GM04504 (cell line): ENCODE measurements at places on chromosomes 2 and 18.

- DNase-seq, result no peak
Measured at GRCh38 chr2:182330451-182331305, 96.2 kb downstream of the PDE1A start.

GRCh38 chr2:67085146-67085545 lies 312.0 kb upstream of the ETAA1 start:
- no peak for DNase-seq

GRCh38 chr2:45928946-45929345 lies 277.5 kb downstream of the PRKCE start:
- no peak for DNase-seq

- no peak for DNase-seq
Measured at GRCh38 chr2:75580606-75581005, 19.9 kb upstream of the EVA1A start.

DNA sequence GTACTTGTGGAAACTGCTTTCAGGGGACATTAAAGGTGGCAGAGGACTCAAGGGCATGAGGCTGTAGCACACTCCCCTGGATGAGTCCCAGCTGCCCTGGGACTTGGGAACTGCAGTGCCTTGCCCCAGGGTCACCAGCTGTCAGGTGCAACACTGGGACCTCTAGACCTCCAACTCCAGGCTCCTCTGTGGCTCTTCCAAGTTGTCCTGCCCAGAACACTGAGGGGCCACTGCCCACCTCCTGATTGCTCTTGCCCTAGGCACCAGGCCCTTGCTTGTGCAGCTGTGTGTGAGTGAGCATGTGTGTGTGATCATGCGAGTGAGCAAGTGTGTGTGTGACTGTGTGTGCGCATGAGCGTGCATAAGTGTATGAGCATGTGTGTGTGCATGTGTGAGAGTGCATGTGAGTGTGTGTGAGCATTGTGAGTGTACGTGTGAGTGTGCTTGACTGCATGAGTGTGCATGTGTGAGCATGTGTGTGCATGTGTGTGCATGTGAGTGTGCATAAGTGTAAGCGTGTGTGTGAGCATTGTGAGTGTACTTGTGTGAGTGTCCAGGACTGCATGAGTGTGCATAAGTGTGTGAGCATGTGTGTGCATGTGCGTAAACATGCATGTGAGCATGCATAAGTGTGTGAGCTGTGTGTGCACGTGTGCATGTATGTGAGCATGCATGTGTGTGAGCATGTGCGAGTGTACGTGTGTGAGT lies 301.5 kb downstream of the NDUFA10 start:
- DNase-seq, result no peak

DNA sequence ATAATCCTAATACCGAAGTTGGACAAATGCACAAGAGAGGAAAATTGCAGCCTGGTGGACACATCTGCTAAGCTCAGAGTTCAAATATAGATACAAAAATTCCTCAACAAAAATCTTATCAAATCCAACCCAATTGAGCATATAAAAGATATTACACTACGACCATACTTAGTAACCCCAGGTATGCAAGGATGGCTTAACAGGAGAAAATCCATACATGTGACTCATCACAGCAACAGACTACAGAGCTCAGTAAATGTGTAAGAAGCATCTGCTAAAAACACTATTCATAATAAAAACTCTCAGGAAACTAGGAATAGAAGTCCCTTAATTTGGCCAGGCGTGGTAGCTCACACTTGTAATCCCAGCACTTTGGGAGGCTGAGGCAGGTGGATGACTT lies 28.3 kb downstream of the HS6ST1 start:
- DNase-seq, result no peak

GRCh38 chr2:63438181-63438580 lies 150.1 kb downstream of the WDPCP start:
- no peak for DNase-seq

GRCh38 chr2:218332288-218332687 lies 24.4 kb upstream of the CATIP start:
- no peak for DNase-seq
